ENCODE measurements at places on chromosomes 5 and 9.
A peak's percentile ranks its signal among the peaks of the same experiment; 100 is the strongest.

GRCh38 chr5:121366515-121366914 is 485.2 kb upstream of the FTMT start:
- peak; percentile 8 for DNase-seq

GRCh38 chr5:20554001-20554400 is 566.0 kb upstream of the CDH18 start:
- DNase-seq, result no peak

GRCh38 chr9:124045076-124045829 is 33.7 kb downstream of the LHX2 start:
- DNase-seq, result peak; percentile 70

DNA sequence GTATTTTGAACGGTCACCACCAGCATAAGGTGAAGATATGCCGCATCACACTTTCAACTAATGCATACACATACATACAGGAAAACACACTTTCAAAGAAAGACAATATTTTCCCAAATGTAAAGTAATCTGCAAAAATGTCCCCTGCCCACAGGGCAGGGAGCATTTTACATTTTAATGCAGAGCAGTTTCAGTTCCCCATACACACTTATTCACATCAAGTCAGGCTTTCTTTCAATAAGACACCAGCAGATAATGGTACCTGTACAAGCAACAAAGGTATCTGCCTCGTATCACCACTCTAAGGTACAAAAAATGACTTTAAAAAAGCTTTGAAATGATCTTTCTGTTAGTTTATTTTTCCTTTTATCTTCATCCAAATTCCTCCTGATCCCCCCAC is 247.1 kb upstream of the CCNG1 start:
- DNase-seq, result no peak

DNA sequence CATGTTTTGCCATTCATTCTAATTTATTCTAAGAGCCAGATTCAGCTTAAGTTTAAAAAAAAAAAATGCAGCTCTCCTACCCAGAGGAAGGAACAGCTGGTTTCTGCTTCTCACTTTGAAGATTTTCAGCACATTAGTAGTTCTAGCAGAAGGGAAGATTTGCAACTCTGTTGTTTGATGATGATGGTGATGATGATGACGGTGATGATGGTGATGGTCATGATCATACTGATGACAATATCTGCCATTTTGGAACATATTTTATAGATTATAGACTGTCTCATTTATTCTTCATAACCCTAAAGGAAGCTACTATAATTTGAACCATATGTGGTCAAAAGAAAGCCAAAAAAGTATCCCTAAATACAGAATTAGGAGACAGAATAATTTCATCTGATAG is 7.9 kb upstream of the MED10 start:
- DNase-seq, result no peak

DNA sequence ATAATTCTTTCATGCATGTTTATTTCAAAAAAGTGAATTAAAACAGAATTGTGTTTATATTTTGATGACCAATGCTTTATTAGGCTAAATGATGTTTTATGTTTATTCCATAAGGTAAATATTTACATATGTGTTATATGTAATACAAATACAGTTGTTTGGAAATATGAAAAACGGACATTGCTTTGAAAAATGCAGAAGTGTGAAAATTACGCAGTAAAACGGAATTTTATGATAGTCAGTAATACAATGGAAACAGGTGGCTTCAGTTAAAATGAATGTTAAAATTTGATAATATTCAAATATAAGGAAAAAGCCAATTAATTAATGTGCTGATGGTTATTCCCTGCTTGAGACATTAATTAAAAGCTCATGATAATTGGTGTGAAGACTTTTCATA is 1633.8 kb downstream of the MAT2B start:
- no peak for DNase-seq

DNA sequence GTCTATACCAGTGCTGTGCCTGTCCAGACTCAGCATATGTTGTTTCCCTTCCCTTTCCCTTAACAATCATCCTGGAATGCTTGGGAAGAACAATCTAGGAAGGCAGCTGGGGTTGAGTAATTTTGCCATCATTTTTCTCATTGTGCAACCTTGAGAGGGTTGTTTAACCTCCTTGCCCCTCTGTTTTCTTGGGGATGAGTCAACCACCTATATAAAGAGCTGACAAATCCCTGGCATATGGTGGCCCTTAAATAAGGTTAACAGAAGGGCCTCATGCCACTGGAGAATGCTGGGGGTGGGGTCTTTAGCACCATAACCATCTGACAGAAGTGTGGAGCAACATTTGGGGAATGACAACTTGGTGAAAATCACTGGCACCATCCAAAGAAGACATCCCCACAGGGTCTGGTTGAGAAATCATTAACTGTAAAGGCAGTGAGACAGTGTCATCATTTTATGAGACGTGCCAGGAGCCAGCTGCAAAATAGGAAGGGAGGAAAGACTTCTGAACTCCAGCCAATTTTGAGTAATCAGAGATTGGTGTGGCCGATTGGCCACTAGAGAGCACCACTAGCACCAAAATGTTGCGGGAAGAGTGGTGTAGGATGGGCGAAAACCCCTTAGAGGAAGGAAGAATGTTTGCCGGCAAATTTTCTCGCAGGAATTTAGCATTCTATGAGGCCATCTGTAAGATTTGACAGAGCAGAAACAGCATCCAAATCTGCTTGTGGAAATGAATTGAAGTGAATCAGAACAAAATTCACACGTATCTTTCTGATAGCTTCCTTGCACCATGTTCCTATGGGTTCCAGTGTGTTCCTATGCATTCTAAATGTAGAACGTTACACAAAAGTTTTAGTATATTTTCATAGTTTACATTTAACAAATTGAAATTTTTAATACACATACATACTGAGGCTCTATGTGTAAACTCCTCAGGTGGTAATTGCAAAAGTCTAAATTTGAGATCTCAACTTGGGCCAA is 113.8 kb downstream of the MSX2 start:
- peak; percentile 36 for DNase-seq

DNA sequence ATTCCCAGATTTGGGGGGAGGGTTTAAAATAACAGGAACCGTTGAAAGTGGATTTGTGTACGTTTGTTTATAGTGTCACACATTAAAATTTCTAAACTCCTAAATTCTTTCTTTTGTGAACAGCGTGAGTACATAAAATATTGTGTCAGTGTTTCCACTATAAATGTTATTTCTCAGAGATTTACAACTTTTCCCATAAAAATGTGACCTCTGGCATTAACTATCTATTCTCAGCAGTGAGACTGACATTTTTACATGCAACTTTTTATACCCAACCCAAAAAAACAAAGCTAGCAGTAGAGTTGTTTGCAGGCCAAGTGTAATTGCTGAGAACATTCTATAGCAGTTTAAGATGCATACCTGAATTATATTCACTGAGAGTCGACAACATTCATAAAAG is 757.0 kb upstream of the ADAMTS16 start:
- DNase-seq, result no peak
